ENCODE measurements at places on chromosomes 7 and 10.

DNA sequence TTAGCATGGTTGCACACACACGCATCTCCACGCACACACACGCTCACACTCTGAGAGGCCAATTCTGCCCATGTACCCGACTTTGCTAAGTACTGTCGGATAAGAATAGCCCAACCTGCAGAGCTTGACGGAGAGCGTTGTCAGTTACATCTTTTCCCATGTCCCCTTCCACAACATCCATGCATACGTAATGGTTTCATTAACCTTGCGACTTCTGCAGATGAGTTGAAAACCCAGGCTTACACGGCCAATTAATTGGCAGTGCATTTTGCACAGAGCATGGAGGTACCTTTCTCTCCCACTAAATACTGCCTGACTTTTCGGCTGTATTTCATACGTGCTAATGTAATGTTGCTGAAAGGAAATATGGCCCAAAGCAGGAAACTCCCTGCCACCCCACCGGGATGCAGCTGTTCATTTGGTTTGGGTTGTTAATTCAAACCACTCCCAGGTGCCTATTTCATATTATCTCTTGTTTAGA, 291.2 kb upstream of the HABP2 start:
- no peak for DNase-seq

- DNase-seq = no peak
Observed at GRCh38 chr7:142598297-142598696, 151.0 kb upstream of the PRSS1 start.

DNA sequence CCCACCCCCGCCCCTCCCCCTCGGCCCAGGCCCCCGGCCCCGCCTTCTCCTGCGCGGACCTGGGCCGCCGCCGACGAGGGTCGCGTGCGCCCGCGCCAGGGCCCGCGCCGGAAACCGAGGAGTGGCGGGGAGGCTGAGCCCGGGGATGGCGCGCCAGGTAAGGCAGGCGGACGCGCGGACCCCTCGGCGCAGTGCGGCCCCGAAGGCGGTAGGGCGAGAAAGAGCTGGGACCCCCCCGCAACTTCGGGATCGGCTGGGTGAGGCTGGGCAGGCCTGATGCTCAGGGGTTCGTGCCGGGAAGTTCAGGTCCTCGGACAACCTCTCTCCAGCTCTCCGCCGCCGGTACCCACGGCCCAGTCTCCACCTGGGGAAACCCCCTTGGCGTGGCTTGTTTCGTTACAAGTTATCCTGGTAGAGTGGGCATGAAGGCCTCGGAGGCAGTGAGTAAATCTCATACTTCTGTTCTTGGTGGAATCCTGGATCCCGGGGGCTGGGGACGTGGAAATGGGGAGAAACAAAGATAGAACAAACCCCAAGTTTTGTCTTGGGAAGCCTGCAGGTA, 58.4 kb downstream of the ZNF467 start:
- no peak for DNase-seq

GRCh38 chr7:25859412-25860274, 292.4 kb upstream of the NFE2L3 start:
- peak; percentile 13 for DNase-seq

GRCh38 chr10:75508239-75508813, 76.9 kb downstream of the LRMDA start:
- DNase-seq = no peak

DNA sequence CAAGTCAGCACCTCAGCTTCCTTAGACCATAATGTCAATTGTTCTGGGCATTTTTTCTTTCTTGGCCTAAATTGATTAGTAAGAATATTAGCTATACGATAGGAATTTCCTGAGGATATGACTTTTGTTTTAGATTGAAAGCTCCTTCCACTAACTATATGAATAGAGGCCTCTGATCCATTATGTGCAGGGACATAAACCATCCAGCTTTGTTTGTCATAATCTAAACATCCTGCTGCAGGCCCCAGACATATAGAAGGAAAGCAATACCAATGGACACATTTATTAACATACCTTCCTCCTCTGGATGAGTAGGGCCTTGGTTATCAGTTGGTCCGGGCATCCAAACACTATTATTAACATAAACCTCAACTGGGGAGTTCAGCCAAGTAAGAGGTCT, 4.3 kb upstream of the GIMAP4 start:
- no peak for DNase-seq

DNA sequence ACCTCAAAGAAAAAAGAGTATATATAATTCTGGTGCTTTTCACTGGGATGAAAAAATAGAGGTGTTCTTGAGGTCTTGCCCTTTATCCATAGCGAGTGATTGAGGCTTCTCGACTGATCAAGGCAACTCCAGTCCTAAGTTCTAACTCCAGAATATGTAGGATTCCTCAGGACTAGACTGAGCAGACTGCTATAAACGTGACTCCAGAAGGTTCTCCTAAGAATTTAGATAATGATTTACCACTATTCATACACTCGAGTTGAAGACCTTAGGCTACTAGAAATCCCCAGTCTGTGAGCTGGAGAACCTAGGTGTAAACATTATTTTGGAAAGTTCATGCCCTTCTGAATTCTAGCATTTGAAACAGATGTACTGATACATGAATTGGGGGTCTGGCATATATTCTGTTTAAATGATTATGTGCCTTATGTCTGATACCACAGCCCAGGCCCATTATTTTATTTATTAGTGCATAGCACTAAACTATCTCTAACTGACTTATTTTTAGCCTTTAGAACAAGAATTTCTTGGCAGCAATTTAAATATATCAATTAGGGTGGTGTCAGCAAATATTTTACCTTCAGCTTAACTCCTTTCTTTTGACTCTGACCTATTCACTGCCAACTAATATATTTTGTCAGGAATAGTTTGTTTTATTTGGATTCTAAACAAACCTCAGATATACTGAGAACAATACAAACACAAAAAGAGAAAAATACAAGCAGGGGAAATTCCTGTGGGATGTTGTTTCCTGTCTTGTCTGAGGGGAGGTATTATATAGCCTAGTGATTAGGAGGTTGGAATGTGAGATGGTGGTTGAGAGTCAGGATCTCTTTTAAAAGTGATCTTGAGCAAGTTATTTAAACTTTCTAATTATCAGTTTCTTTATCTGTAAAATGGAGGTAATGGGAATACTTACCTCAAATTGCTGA, 75.8 kb downstream of the PODXL start:
- no peak for DNase-seq
